ENCODE measurements at places on chromosomes 1 and 21. TPM values are rescaled to one million over a fixed set of nuclear protein-coding genes. Genes with fewer than 3 reads are reported as not detected.

Gene RIMS3
- total RNA-seq: 0.43 TPM

Gene PHTF1
- total RNA-seq: 28.0 TPM

Gene CA14
- total RNA-seq: not detected

Gene OR2AJ1
- not detected for total RNA-seq

Gene OR2M3
- total RNA-seq: not detected

Gene PODN
- not detected for total RNA-seq

Gene NPHS2
- not detected for total RNA-seq

All from dermis lymphatic vessel endothelial cell (primary cell).